Activated effector memory CD4-positive, alpha-beta T cell treated with anti-CD3 and anti-CD28 coated beads, Interleukin-2, amount 50 U/mL, for 16 hours (primary cell): ENCODE measurements at places on chromosomes 5 and 9.

- no peak for DNase-seq
Observed at GRCh38 chr9:89038382-89039103, 47.3 kb downstream of the S1PR3 start.

DNA sequence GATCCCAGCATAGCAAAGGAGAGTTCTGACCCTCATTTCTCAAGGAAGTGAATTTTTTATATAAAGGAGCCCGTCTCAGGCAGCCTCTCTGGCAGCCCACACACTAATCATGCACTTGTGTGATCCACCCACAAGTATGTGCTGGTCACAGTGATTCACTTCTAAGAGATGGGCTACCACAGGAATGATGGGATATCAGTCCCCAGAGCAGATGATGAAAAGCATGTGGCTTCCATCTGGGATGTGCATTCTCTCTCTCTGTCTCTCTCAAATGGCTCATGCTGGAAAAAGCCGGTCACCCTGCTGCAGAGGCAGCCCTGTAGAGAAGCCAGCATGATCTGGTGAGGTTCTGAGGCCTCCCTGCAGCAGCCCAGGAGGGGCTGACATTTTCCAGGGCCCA, 74.2 kb upstream of the ADCY2 start:
- no peak for DNase-seq

- no peak for DNase-seq
Observed at GRCh38 chr9:103397868-103398600, 402.9 kb downstream of the CYLC2 start.

DNA sequence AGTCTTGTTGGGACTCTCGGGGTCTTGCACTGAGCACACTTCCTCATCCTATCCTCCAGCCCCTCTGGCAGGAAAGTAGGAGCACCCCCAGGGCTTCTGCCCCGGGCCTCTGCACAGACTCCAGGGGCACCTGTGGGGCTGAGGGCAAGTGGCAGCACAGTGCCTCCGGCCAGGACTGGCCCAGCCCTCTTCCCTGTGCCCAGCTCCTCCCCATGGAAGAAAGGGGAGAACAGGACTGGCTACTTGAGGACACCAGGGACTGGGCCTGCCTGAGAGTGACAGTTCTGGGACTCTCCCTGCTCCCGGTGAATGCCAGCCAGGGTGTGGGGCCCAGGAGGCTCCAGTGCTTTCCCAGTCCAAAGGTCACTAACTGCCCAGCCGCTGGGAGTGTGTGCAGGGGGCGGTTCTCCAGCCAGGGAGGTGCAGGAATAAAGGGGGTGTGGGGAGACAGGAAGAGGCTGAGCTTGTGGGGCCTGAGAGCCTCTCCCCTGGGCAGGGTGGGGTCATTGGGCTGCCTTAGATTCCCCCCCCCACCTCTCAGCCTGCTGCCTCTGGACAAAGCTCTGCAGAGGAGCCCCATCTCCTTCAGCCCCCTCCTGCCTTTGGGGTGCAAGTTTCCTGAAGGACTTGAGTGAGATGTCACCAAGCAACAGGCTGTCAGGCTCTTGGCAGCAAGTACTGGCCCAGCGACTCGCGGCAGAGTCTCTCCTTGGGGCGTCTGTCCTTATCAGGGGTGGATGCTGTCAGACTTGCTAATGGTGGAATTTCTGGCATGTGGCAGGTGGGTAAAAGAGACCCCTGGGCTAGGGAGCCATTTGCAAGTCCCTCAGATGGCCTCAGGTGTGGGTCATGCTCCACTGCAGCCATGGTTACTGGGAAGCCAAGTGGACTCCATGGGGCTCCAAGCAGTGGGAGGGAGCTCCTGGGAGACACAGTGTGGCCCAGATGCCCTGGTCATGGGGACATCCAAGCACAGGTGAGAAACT, 19.1 kb upstream of the JADE2 start:
- peak; percentile 33 for DNase-seq

GRCh38 chr5:142597546-142598337, 88.1 kb downstream of the FGF1 start:
- DNase-seq, result peak; percentile 71

DNA sequence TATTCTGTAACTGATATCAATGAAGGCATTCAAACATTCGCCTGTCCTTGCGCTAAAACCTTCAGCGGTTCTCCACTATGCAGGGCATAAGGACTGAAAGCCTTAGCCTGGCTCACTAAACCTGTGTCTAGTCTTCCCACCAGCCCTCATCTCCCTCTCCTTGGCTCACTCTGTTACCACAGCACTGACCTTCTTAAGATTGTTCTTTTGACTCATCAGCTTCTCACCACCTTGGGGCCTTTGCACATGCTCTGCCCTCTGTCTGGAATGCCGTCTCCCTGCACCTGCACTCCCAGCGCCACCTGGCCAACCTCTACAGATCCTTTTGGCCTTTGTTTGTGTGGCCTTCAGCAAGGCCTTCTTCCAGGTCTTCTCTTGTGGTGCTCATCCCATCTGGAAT, 131.8 kb upstream of the IER5L start:
- DNase-seq, result peak; percentile 34

- DNase-seq, result no peak
Observed at GRCh38 chr9:89005323-89005722, 14.1 kb downstream of the S1PR3 start.

GRCh38 chr9:69785757-69786156, 25.9 kb upstream of the PTAR1 start:
- no peak for DNase-seq

DNA sequence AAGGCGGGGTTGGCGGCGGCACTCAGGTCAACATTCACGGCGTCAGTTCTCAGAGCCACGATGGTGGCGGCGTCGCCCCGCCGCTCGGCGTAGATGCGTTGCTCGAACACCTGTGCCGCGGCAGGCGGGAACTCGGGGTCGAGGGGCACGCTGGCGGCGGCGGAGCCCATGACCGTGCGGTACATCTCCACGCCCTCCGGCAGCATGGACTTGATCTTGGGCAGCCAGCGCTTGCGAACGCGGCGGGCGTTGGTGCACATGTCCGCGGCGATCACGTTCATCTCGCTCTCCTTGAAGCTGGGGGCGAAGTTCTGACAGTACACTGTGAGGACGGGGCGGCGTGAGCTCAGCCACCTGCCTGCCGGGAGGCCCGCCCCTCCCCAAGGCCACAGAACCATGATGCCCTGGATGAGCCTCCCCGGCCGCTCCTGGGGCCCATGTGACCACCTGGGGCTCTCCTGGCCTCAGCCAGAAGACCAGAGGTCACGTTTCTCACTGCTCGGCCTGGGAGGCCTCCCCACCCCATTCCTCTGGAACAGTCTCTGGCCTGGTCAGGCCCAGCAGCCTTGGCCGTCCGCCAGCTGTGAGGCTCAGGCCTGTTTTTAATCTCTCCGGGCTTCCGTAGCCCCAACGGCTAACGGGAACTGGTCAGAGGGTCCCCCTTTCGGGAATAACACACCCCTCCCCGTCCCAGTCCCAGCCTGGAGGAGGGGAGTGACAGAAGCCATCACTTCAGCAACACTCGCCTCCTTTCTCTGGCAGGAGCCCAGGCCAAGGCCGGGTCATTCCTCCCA, 50.7 kb upstream of the UBAC1 start:
- no peak for DNase-seq

DNA sequence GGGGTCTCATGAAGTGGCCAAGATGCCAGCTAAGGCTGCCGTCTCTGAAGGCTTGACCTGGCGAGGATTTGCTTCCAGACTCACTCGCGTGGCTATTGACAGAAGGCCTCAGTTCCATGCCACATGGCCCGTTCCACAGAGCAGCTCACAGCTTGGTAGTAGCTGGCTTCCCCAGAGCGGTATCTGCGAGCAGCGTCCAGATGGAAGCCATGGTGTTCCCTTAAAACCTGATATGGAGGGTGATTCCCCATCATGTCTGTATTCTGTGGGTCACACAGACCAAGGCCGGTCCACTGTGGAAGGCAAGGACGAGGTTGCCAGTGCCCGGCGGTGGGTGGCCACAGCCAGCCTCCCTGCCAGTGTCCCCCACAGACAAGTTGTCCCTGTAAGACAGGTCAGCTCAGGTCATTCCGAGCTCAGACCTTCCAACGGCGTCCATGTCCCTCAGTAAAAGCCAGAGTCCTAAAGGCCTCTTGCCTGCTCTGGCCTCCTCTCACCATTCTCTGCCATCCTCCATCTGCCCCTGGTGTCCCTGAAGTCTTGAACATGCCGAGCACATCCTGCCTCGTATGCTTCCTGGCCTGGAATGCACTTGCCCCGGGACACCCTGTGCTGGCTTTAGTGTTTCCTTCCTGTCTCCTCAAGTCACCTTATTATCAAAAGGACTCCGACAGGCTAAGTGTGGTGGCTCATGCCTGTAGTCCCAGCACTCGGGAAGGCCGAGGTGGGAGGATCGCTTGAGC, 61.3 kb upstream of the LRRTM2 start:
- DNase-seq, result no peak

DNA sequence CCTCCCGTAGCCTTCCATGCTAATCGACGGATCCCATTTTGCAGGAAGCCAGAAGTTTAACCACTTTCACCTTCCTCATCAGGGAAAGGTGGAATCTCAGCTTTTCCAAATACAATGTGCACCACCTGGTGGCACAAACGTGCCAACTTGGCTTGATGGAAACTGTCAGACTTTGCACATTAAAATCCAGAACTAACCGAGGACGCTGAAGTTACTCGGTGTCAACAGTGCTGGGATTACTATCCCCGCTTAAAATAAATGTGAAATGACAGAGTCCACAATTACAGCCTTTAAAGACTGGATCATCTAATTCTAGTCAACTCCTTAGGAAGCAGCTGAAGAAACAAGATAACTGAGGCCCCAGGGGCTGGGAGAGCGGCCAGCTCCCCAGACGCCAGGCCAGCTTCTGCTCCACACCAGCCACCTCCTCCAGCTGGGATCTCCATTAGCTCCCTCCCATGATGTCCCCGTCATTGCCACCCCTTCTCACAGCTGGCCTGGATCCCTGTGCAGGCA, 50.1 kb upstream of the RETREG1 start:
- no peak for DNase-seq

DNA sequence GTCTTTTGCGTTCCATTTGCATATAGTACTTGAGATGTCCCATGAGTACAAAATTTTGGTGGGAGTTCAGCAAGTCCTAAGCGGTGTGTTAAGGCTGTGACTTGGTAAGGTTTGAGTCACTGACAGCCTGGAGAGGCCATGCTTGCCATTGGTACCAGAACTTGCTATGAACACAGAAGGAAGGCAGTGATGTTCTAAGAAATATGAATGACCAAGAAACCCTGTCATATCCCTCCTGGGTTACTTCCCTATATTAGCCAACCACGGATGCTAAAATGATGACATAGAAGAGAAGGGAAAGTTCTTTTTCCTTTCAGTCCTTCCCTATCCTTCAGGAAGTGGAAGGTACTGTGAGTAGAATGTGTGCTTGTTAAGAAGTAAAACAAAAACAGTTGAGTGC, 136.7 kb downstream of the GCNT1 start:
- no peak for DNase-seq

DNA sequence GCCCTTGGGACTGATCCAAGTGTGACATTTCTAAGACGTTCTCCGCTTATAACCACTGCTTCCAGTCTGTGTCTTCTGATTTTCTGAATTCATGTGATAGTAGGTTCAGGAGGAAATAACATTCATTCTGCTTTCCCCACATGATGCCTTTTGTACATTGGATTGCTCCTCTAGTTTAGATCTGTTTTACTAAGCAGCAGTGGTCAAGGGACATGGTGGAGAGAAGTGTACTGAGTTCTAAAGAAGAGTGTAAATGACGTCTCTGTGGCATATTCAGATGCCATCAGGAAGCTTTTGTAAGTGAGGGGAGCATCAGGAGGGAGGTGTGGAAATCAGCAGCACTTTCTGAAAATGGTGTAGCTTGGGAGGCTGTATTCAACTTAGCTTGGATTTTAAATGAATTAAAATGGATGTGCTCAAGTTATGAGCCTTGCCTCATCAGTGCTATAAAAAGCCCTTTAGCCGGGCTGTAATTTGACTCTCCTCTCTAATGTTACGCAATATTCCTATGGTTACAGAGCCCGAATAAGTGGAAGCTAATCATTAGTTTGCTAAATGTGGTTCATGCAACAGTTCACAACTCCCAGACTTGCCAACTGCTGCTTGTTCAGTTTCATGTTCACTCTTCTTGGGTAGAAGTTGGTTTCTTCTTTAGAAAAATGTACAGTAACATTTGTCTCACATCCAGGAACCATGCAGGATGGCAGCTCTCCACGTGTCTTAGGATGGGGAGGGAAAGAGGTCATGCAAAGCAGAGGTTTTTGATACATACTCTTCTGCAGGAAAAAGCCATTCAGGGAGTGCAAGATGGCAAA, 281.3 kb downstream of the ARHGAP26 start:
- no peak for DNase-seq

DNA sequence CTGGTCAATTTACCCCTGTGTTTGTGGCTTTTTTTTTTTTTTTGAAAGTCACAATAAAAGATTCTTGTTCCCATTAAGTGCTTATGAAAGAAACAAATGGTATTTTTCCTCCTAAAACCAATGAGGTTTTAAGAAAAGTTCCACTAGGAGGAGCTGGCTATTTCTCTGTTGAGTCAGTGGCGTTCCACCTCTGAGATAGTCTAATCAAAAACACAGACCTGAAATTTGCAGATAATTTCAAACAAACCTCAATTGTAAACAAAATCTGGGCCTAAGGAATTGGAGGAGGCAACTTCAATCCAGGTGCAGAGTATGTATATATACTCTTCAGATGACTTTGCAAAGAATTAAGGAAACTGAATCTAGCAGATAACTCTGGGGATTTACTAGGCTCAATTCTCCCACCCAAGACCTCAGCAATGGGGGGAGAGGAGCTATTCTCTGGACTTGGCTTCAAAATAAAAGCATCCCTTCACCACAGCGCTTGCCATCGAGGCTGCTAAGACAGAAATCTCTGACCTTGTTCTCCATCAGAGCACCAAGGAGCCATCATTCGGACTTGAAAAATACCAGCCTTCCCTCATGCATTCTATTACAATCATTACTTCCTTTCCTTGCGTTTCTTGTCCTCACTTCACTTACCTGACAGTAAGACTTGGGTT, 52.4 kb downstream of the FANCC start:
- DNase-seq, result no peak
